ENCODE measurements at places on chromosomes 12 and 14.

DNA sequence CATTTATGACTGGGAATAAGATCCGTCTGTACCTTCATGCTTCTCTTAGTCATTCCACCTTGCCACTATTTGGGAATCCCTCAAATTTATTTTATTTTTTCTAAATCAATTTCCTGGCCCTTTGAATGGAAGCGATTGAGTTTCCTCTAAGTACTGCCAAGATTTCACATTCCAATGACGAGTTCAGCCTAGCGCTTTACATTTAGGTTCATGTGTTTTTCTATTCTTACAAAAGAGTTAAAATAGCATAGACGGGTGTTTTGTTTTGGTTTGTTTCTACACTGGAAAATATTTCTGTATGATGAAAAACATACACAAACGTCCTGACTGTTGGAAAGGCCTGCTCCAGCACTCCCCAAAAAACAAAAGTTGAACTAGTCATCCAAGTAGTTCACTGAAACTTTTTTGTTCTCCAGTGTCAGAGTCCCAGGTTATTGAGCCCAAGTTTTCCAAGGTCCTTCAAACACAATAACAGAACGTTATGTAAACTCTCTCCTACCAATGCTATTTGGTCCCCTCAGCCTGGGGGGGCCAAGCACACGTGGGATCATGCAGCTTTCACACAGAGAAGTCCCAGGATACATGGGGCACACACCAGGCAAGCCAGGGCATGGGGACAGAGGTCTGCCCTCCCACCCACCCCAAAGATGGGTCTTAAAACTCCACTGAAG lies 74.8 kb upstream of the FOXN3 start:
- no peak for DNase-seq

GRCh38 chr12:124696693-124697476 lies 129.5 kb upstream of the NCOR2 start:
- DNase-seq = no peak

DNA sequence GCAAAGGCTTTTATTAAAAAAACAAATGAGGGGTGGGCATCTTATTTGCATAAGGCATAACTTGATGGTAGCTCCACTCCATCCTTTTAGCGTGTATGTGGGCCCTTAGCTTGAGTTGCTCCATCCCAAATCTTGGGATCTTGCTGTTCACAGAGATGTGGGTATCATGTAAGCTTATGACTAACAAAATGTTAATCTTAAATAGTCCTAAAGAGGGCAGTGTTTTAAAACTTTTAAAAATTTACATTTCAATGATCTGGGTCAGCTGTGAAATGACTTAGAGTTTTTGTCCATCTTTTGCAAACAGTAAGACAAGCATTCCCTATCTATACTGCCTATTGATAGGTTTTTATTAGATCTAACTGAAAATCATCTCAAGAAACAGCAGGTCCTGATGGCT lies 86.0 kb downstream of the SLCO1A2 start:
- DNase-seq = no peak

DNA sequence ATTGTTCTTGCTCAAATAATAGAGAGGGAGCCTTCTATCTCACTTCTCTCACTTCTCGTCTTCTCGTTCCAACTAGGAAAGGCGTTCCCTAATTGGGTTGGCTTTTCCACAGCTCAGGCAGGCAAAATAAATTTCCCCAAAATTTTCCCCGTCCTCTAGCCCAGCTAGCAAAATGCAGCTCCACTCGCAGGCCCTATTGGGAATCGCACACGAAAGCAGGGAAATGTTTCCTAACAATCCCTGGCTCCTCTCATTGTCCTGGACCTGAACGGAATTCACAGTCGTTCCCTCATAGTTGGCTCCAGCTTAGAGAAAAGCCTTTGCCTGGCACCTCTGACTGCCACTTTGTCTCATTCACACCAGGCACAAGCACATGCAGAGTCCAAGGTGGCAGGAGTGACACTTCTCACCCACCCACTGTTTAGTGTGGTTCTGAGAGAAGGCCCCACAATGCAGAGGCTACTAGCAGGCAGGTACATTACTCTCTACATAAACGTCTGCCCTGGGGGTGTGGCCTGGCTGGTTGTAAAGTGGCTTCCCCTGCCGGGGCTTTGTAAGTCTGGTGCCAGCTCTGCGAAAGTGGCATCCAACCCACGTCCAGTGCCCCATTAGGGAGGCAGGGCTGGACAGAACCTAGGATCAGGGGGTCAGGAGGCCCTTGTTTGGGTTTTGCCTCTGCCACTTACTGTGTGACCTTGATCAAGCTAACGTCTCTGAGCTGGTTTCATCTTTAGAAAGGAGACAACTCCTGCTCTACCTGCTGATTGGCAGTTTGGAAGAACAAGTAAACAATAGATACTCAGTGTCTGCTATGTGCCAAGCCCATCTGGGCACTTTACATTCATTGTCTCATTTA lies 4.2 kb downstream of the SERPINA10 start:
- no peak for DNase-seq

DNA sequence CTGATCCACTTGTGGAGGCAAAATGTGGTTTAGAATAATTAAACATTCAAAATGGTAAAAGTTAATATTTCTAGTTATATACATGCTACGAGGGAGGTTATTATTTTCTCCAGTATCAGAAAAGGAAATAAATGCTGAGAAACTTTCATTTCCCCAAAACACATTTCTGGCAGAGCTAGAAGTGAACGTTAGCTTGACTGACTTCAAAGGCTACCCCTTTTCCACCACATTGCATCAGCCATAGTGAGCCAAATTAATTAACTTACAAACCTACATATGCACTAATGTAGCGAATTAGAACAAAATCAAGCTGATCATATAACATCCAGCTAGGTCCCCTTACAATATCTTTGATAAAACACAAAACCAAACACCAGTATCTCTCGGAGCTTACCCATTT lies 49.3 kb upstream of the RERGL start:
- DNase-seq = no peak

DNA sequence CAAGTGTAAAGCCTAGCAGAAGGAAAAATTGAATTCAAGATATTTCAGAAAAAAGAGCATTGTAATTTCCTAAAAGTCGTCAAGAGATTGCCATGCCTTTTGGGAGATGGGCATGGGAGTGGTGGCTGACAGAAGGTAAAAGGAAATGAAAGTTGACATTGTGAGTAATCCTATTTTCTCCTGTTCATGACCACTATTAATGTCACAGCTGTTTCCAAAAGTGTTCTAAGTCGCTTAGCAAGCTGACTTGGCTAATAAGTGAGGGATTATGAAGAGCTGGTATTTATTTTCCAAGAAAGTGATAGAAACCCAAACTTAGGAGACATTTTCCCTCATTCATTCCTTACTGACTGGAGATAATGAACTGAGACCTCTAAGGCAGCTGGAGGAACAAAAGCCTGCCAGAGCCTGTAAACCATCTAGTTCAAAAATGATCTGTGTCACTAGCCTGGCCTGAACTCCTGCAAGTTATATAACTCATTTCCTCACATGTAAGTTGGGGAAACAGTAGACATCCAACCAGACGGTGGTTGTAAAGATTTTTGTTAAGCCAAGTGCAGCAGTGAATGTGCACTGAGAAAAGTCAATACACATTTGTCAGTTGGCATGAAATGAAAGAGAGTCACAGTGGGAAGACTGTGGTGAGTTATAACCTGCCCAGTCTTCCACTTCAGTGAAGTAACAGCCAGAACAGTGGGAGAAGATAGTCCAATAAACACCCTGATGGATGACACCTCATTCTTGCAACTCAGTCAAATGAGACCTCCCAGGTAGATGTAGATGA lies 75.8 kb downstream of the DIO2 start:
- no peak for DNase-seq

DNA sequence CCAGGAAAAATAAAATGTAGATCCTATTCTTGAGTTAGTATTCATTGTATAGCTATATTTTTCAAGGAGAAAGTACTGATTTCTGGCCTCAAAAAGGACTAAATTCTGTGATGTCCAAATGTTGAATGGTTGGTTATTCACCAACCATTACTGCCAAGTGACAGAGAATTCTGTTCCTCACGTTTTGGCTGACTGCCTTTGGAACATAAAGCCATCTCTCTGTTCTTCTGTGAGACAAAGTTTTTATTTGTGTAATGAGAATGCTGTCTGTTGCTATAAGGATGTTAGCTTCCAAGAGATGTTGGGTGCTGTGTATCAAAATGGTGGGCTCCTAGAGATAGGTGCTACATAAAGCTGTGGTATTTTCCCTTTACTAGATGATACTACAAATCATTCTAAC lies 9.3 kb downstream of the ZNF410 start:
- no peak for DNase-seq

DNA sequence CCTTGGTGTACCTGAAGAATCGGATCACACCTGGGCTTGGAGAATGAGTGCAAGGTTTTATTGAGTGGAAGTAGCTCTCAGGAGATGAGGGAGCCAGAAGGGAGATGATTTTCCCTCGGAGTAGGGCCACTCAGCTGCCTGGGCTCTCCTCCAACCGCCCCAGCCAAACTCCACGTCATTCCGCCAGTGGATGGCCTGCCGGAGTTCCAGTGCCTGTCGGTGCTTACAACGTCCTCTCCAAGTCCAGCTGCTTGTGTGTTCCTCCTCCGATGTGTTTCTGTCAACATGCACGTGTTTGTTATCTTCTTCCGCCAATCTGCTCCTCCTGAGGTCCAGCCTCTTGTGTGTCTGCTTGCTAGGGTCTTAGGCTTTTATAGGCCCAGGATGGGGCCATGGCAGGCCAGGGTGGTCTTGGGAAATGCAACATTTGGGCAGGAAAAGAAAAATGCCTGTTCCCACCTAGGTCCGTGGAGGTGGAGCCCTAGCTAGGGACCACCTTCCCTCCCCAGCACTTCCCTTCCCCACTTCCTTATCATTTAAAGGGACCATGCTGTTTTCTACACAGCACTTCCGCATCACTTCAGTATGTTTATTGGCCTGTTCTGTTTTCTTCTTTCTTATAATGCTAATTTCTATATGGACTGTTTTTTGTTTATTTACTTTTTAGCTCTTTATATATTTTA lies 343.2 kb downstream of the PDZRN4 start:
- DNase-seq = no peak

- DNase-seq = no peak
These were observed 893.2 kb downstream of the SLC16A7 start for GRCh38 chr12:60489071-60489470.

- no peak for DNase-seq
These were observed 13.8 kb downstream of the SMIM41 start for GRCh38 chr12:52093346-52093745.

- DNase-seq = no peak
These were observed 19.5 kb downstream of the PIGH start for GRCh38 chr14:67580336-67581171.

- DNase-seq = peak; percentile 29
These were observed 515.4 kb downstream of the FUT8 start for GRCh38 chr14:65927931-65928356.

GRCh38 chr12:119870457-119870856 lies 6.7 kb downstream of the CIT start:
- DNase-seq = no peak

GRCh38 chr14:67749341-67750084 lies 47.8 kb downstream of the RDH12 start:
- no peak for DNase-seq

- no peak for DNase-seq
These were observed 57.4 kb downstream of the SLC15A5 start for GRCh38 chr12:16220120-16220519.

DNA sequence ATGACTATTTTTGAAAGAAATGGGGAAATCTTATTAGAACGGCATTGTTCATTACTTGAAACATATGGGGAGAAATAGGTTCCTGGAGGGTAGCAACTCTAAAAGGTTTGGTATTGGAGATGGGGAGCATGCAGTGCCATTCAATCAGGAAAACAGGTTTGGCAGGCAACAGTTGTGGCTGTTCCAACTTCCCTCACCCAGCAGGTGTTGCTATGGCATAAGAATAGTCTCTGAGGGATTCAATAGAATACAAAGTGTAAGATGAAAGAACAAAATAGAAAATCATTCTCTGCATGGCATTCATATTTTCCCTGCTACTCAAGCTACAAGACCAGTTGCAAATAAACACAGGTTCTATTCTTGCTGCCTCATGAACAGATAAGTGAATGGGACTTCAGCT lies 393.3 kb upstream of the RPL10L start:
- no peak for DNase-seq

- no peak for DNase-seq
These were observed 1523.5 kb downstream of the AACS start for GRCh38 chr12:126588586-126589249.

GRCh38 chr12:94245631-94246383 lies 97.4 kb downstream of the PLXNC1 start:
- DNase-seq = no peak

GRCh38 chr12:122669397-122670070 lies 33.6 kb downstream of the HCAR2 start:
- DNase-seq = no peak

- DNase-seq = no peak
These were observed 14.7 kb upstream of the POC1B start for GRCh38 chr12:89540586-89540985.

GRCh38 chr12:49903700-49904423 lies at the start of gene FAIM2:
Gene FAIM2, minus strand, starts transcription at chr12:49903900. Its CDS starts 108 bp downstream, at chr12:49903792.
- peak; percentile 24 for DNase-seq

DNA sequence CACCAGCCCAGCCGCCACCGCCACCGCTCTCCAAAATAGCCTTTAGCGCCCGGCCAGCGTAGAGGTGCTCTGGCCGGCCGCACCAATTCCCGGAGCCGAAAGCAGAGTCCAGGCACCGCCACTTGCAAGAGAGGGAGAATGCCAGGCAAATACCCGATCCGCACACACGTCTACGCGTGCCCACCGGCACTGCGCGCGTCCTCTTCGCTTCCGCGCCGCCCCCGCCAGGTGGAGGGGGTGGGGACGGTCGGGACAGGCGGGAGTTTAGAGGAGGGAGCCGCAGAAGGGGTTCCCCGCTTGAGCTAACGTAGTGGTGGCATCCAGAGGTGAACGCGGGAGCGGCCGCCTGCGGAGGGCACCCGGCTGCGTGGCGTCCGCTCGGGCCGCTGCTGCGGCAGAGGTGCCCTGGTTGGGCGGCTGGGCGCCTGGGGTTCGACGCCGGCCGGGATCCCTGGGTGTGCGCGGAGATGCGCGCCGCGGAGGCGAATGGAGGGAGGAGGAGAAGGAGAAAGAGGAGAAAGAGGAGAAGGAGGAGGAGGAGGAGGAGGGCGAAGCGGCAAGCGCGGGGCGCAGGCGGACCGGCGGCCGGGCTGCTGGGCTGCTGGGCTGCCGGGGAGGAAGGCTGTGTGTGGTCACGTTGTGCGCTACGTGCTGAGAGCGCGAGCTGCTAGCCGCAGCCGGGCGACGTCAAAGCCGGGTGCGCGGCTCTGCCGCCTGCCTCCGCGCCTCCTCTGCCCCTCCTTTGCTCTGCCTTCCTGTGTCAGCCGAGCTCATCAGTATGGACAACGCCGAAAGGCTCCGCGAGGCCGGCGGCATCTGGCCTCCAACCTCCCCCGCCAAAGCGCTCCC lies at the start of gene MDGA2:
MDGA2 (minus strand) TSS at position 140 of the 849 bp plus-strand sequence.
- no peak for DNase-seq

All from stimulated activated CD4-positive, alpha-beta T cell treated with anti-CD3 and anti-CD28 coated beads, TNF-alpha, amount 100 ng/mL, for 4 hours (primary cell).